ENCODE measurements at places on chromosomes 6 and 20. TPM values are rescaled to one million over a fixed set of nuclear protein-coding genes. Genes with fewer than 3 reads are reported as not detected.

The LY6G6D gene
- total RNA-seq = not detected

The SLC22A2 gene
- 0.88 TPM for total RNA-seq

The RIMS1 gene
- 1.1 TPM for total RNA-seq

The GSTA2 gene
- 1.1 TPM for total RNA-seq

The SLC44A4 gene
- 3.6 TPM for total RNA-seq

GRCh38 chr6:125886914-125887313 is 69.7 kb upstream of the HINT3 start:
- DNase-seq = no peak

- DNase-seq = peak; percentile 86
Observed at GRCh38 chr6:53794137-53794719, 577 bp upstream of the LRRC1 start.

DNA sequence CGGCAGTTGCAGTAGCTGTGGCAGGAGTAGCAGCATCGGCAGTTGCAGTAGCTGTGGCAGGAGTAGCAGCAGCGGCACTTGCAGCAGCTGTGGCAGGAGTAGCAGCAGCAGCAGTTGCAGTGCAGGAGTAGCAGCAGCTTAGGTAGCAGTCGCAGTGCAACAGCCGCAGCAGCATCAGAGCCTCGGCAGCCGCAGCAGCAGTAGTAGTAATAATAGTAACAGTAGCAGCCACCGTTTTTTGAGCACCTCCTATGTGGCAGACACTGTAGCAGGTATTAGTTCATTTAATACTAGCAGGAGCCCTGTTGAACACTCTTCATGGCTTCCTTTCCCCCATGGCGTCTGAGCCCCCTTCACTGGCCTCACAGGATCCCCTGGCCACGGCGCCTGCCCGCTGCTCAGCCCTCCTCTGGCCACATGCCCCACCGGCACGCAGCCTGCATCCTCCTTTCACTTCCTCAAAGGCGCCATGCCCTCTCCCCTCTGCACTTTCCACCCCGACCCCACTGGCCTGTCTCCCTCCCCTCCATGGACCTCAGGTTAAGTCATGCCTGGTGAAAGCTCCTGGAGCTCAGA is 19.1 kb upstream of the IRF4 start:
- no peak for DNase-seq

DNA sequence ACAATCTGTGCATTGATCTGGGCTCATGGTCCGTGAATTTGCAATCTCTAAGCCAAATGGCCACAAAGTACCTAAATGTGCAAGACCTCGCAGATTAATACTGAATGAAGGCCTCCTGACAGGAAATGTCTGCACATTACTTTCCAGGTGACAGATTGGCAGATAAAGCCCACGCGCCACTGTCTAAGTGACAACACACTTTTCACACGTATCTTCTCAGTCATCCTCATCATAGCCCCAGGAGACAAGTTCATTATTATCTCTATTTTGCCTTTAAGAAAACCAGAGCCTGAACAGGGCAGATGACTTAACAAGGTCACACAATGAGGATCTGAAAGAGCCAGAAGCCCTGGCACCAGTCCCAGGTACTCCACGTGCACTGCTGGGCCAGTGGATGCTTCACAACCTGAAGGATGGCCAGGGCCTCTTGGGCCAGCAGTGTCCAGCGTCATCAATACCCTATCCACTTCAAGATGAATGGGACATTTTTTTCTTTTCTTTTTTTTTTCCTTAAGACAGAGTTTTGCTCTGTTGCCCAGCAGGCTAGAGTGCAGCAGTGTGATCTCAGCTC is 266.3 kb downstream of the PTPRT start:
- DNase-seq = no peak

DNA sequence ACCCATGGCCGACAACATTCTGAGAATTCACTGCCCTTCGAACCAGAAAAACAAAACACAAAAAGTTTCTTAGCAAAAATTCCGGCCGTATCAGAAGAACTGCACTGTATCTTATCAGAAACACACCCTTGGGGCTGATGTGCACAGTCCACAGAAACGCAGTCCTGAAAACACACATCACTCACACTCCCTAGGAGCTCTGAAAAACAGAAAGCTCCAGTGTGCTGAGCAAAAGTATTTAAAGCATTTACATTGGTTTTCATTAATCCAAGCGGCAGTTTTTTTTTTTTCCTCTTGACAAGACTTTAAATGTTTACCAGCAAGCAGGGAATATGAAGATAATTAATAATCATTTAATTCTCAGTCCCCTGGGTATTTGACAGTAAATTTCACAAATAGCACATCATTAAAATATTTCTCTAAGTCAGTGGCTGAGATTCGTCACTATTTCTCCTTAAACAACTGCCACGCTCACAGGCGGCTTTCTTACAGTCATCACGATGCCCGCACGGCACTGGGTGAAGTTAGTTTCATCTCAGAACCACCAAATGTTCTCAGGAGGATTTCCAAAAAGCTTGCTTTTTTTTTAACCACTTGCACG is 13.3 kb downstream of the NFATC2 start:
- DNase-seq = no peak

DNA sequence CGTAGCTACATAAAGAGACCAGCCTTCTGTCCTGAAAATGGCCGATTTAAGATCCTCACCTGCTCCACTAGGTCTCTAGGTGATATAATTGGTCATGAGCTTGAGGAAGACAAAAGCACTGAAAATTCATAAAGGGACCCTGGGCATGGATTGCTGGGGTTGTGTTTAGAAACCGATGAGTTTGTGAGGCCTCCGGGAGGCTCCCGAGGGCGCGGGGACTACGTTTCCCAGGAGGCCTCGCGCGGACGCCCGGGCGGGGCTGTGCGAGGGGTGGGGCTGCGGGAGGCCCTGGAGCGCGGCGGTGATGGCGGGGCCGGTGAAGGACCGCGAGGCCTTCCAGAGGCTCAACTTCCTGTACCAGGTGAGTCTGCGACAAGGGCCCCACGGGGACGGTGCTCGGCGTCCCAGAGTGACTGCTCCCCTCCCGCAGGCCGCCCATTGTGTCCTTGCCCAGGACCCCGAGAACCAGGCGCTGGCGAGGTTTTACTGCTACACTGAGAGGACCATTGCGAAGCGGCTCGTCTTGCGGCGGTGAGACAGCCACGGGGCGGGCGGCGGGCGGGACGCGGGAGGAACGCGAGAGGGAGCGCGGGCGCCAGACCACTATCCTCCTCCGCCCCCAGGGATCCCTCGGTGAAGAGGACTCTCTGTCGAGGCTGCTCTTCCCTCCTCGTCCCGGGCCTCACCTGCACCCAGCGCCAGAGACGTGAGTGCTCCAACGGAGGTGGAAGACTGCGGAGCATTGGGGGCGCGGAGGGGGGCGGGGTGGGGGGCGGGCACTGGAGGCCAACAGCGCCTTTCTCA is at the start of gene RPP21:
RPP21 (plus strand) TSS at position 289 of the 804 bp plus-strand sequence; CDS start at position 305, 16 bp downstream.
- peak; percentile 96 for DNase-seq

DNA sequence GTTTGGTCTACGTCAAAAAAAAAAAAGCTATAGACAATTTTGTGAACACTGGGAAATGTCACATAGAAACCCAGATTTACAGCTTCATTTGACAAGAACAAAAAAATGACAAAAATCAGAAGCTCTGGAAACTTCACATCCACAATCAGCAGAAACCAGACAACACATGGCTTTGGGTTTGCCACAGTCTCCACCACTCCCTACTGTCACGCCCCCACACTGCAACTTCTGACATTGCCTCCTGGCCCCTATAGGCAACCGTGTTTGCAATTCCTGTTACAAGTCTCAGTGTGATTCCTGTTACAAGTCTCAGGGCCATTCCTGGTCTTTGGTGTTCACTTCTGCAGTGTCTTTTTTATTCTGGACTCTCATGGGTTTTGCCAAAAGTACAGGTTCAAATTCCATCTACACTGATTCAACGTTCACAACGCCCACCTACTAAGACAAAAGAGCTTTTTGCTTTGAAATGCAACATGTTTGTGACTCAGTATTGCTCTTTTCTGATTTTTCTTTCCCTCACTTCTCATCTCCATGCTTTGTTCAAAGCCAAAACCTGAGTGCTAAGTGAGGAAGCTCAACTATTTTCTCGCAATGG is 12.0 kb downstream of the CNKSR3 start:
- DNase-seq = no peak

DNA sequence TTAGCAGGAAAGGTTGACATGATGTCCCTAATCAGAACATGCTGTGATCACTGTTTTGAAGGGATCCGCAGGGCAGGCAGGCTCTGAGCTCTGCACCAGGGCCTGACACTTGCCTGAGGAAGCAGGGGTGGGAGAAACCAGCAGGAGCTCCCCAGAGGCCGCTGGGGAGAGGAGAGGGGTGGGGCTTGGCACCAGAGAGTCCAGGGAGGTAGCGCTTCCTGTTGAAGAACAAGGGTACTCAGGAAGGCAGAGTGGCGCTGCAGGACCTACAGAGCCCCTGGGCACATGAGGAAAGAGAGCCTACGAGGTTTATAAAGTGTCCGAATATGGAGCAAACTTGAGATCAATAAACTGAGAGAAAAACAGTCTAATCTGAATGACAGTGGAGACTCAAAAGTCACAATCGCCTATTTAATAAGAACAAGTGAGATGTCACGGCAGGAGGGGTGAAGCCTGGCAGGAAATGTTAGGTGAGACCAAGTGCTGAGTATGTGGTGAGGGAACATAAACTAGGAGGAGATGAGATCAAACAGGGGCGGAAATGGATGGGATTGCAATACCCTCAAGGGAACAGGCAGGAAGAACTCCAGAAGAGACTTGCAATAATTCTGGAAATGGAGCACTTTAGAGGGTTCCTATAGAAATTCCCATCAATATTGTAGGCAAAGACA is 5.8 kb upstream of the TBXT start:
- peak; percentile 91 for DNase-seq

DNA sequence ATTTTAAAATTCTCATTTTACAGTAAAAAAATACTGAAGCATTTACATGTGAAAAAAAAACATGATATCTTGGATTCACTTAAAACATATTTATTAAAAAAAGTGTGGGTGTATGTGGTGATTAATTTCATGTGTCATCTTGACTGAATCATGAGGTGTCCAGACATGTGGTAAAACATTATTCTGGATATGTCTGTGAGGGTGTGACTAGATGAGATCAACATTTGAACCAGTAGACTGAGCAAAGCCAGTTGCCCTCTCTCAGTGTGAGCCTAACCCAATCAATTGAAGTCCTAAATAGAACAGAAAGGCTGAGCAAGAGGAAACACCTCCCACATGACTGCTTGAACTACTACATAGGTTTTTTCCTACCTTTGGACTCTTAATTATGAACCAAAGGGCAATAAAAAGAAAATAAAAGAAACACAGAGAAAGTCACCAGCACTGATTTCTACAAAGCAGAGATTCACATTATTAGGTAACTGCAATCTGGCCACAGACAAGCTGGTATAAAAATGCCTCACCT is 90.5 kb upstream of the VGLL2 start:
- DNase-seq = no peak

DNA sequence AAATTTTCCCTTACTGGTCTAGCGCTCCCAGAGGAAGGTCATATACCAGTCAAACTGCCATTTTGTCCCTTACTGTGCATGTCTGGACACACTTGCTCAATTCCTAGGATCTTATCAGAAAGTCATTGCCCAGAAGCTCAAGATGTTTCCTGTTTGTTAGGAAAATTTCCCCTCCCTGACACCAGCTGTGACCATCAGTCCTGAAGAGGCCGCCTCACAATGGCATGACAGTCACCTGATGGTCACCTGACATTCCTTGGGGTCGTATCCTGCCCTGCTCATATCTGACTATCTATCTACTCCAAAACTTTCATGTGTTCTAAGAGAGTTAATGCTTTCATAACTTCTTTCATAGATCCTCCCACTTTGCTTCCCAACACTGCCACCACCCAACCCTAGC is 219.9 kb downstream of the OTOR start:
- DNase-seq = no peak

DNA sequence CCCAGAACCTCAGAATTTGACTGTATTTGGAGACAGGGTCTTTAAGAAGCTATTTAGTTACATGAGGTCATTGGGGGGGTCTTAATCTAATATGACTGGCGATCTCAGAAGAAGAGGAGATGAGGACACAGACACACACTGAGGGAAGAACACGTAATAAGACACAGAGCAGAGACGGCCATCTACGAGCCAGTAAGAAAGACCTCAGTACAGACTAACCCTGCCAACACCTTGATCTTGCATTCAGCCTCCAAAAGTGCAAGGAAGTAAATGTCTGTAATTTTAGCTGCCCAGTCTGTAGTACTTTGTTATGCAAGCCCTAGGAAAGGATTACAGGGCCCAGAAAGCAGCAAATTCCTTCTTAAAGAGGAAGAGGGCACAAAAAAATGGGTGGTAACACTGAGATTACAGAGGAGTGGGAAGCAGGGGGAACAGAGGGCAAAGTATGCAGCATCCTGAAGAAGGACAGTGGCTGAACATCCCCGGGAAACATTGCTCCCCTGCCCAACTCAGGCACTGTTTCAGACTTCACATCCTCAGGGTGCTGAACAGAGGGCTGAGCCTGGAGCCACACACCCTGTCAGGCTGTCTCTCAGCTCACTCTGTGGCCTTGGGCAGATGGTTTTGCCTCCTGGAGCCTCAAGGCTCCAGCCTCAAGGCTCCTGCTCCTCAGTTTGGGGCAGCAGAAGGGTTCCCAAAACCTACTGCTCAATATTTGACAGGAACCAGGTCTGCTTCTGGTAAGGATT is 27.9 kb upstream of the SIRPG start:
- DNase-seq = no peak

DNA sequence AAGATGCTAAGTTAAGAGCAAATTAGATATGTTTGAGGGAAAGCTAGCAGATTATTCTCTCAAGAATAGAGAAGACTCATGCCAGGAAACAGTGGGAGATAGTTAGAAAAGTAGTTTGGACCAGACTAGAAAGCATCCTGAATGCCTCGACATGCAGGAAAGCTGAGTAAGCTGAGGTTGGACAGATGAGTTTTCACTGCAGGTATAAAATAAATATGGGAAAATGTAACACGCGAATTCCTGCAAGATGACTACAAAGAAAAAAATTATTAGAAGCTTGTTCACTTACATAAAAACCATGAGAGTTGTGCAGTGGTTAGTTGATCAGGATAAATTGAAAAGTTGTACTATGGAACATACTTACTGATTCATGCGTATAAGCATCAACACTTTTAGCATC is 484.2 kb upstream of the MANEA start:
- no peak for DNase-seq

DNA sequence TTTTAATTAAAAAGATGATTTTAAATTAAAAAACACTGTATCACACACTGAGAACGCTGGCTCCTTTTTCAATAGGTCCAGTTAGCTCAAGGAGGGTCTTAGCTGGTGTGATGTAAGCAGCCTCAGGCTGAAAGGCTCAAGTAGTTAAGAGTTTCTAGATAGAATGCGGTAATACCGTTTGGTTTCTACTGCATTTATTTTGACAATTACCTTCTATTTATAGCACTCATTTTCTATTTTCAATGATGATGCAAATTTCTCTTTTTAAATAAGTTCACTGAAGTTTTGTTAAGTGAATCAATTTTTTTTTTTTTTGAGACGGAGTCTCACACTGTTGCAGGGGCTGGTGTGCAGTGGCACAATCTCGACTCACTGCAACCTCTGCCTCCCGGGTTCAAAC is 87.1 kb downstream of the PREX1 start:
- DNase-seq = no peak

DNA sequence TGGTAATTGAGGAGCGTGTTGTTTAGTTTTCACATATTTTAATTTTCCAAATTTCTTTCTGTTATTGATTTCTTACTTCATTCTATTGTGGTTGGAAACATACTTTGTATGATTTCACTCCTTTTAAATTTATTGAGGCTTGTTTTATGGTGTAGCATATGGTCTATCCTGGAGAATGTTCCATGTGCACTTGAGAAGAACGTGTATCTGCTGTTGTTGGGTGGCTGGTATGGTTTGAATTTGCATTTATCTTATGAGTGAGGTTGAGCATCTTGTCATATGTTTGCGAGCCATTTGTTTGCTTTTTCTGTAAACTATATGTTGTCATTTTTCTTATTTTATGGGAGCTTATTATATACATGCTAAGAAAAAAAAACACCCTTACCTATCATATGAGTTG is 26.5 kb downstream of the SRC start:
- DNase-seq = no peak

GRCh38 chr6:48176645-48177308 is 65.8 kb upstream of the PTCHD4 start:
- no peak for DNase-seq
